Stomach (tissue), 19 donors: ENCODE measurements at places on chromosomes 16 and 17. TPM values are rescaled to one million over a fixed set of nuclear protein-coding genes. Genes with fewer than 3 reads are reported as not detected.
A peak's percentile ranks its signal among the peaks of the same experiment; 100 is the strongest.

The RGS11 gene
- 2.6 TPM for total RNA-seq

The SLC13A2 gene
- 3.2 TPM for total RNA-seq

The SMIM22 gene
- total RNA-seq: 38.2 TPM

- no peak overlapping the region for H3K27ac ChIP-seq
- H3K27me3 ChIP-seq: no peaks in the 10 kb centered on the region
- DNase-seq: peak; percentile 81
Observed at GRCh38 chr17:41519501-41520224, 973 bp upstream of the KRT15 start.

DNA sequence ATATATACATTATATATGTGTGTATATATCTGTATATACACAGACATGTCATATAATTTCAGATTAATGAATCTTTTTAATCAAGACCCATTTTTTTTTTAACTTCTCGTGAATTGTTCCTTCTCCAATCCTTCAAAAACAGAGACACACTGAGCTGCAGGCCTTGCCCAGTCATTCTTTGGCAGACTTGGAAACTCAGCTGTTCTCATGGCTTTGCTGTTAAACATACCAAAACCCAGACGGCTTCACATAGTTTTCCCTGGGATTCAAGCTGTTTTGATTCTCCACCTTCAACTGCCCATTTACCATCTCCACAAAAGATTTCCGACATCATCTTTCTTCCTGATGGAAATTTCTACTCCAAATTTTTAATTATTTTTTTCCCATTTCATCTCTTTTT, 148.7 kb downstream of the KCNJ2 start:
- H3K4me3 ChIP-seq: no peak overlapping the region
- H3K4me1 ChIP-seq: no peaks in the 10 kb centered on the region
- no peak overlapping the region for H3K27ac ChIP-seq
- no peaks in the 10 kb centered on the region for H3K36me3 ChIP-seq

- no peaks in the 10 kb centered on the region for H3K27me3 ChIP-seq
- no peaks in the 10 kb centered on the region for H3K36me3 ChIP-seq
- H3K27ac ChIP-seq: peak overlapping the region; percentile 71
- peaks cover 24% of the 10 kb centered on the region for H3K4me1 ChIP-seq
- DNase-seq: peak; percentile 82
- no peak overlapping the region for H3K4me3 ChIP-seq
Observed at GRCh38 chr17:73798111-73798748, 154.0 kb upstream of the SDK2 start.

DNA sequence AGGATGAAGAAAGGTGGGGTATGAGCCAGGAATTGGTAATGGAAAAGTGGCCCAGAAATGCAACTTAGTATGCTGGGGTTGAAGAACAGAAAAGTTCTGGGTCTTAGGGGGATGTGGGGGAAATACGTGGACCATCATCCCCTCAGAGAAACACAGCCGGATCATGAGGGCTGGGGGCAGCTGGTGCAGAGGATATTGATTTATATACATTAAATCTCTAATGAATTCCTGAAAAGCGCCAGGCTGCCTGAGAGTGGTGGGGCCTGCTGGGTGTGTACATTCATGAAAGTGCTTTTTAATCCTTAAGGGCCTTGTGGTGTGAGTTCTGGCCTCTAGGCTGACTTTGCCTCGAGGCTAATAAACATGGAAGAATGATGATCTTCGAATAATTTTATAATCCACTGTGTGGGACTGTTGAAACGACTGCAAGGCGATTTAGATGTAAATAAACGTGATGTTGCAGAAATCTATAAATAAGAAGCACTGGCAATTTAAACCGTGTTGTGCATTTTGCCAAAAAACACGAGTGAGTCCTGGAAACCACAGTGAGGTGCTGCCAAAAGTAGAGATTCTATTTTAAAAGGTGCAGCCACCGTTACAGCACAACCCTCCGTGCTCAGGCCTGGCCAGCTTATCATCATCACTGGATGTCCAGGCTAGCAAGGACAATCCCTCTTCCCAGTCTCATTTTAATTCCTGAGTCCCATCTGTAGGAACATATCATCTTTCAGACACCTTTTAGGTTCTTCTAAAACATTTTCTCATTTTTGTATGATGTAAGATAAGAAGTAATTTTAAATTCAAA, 32.1 kb downstream of the PRKAR1A start:
- DNase-seq: no peak
- H3K36me3 ChIP-seq: peaks cover 35% of the 10 kb centered on the region
- H3K4me3 ChIP-seq: no peak overlapping the region
- peak overlapping the region; percentile 58 for H3K27ac ChIP-seq

DNA sequence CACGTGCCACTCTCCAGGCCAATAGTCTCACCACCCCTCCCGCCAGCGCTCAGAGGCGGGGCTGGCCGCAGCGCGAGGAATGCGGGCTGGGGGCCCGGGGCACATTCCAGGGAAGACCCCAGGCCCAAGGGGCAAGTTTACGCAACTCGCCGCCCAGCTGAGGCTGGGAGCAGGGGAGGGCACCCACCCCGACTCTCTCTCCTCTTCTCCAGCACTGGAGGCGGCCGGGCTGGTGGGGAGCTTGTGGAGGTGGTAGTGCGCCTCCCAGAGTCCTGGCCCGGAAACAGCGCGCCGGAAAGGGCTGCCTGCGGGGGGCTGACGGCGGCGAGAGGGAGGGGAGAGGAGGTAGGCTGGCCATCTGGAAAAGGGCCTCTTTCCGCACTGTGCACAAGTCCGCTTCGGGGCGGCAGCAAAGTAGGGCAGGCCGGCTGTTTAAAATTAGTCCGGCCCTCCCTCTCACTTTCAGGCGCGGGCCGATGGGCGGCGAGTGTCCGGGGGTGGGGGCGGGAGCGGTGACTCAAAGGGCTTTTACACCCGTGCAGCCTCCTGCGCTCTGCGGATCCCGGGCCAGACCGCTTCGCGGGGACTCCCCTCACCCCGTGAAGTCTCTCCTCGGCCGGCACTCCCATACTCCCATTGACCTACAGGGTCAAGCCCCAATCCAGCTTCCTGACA, 1.1 kb downstream of the FHOD1 start:
- peak; percentile 93 for DNase-seq
- H3K4me1 ChIP-seq: peaks cover 51% of the 10 kb centered on the region
- peak overlapping the region; percentile 72 for H3K4me3 ChIP-seq
- H3K36me3 ChIP-seq: no peaks in the 10 kb centered on the region
